ENCODE measurements at places on chromosomes 11 and 22. TPM values are rescaled to one million over a fixed set of nuclear protein-coding genes. Genes with fewer than 3 reads are reported as not detected.

- no peak for DNase-seq
Observed at GRCh38 chr11:34284811-34285481, 72.9 kb downstream of the ABTB2 start.

DNA sequence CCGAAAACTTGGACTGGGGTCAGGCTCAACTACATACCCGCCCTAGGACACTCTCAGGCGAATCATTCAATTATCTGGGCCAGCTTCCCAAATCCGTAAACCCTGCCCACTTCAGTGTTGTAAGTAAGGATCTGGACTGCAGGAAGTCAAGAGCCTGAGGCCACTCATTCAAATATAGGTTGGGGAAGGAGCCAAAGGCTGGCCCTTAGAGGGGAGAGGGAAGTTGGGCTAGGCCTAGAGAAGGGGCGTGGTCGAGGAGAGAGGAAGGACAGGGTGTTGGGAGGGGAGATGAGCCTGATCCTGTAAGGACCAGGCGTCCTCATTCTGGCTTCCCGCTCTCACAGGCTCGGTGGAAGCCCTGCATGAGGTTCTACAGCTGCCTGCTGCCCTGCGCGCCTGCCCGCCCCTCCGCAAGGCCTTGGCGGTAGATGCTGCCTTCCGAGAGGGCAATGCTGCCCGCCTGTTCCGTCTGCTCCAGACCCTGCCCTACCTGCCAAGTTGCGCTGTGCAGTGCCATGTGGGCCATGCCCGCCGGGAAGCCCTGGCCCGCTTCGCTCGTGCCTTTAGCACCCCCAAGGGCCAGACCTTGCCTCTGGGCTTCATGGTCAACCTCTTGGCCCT is 3.0 kb downstream of the SAC3D1 start:
- DNase-seq, result no peak

GRCh38 chr11:36088266-36088972 is 144.6 kb downstream of the LDLRAD3 start:
- DNase-seq, result no peak

The KRTAP5-5 gene
- total RNA-seq, result not detected

GRCh38 chr22:28019881-28020861 is 101.1 kb upstream of the PITPNB start:
- no peak for DNase-seq

The PANX2 gene
- total RNA-seq, result 1.7 TPM

The CYTH4 gene
- total RNA-seq, result 0.47 TPM

- no peak for DNase-seq
Observed at GRCh38 chr11:114892381-114893197, 214.3 kb downstream of the NXPE2 start.

The PRR5 gene
- 27.8 TPM for total RNA-seq

The CRYBB3 gene
- 0.58 TPM for total RNA-seq

DNA sequence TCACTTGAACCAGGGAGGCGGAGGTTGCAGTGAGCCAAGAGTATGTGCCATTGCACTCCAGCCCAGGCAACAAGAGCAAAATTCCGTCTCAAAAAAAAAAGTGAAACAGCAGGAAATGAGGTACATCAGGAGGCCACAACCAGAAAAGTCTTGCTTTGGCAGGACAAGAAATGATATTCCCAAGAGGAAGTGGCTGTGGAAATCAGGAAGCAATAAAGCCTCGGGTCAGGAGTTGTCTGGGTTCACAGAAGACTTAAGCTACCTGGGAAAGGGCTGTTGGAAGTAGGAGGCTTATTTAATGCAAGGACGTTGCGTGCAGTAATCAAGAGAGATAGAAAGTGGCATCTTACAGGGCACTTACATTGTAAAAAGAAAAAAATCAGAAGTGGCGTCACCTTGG is 9.2 kb upstream of the RELT start:
- no peak for DNase-seq

DNA sequence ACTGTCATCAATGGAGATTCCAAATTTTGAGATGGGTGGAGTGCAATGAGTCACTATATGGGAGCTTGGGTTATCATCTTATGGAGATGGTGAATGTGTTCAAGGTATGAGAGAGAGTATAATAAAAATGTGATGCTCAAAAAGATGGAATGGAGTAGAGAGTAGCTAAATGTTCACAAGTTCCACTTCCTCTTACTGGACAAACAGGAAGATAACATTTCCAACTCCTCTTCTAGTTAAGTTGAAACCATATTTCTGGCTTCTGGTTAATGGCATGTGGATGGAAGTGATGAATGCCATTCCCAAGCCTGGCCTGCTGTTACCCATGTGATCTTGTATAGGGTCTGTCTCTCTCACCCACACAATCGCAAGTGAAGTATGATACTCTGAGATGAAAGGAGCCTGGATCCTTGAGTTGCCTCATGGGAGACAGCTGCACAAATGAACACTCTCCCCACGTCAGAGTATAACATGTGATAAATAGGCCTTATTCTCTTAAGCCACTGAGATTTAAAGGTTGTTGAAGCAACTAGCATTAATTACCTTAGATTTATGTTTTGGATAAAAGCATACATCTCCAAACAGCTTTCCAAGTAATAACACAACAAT is 111.0 kb downstream of the RAB38 start:
- no peak for DNase-seq

The APOL4 gene
- 2.7 TPM for total RNA-seq

DNA sequence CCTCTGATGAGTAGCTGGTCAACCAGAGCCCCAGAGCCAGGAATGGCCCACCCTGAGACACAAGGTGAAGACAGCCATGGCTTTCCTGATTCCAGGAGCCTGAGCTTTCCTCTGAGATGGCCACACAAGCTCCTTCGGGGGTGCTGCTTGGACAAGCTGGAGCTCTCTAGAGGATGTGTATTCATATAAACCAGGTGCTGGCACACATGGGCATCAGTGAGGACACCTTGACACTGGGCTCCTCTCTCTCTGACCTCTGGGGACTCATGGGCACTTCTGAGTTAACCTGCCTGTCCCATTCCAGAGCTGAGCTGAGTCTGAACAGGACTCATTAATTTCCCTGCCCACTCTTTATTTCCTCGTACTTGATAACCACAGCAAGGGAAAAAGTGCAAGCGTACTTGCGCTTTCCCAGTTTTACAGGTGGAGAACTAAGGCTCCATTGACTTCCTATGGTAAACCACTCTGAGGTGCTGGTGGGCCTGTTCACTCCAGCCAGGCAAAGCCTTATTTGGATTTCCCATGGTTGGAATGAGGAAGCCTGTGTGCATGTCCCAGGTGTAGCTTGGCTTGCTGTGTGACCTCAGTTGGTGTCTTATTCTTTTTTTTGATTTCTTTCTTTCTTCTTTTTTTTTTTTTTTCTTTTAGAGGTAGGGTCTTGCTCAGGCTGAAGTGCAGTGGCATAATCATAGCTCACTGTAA is 25.4 kb downstream of the INSC start:
- DNase-seq, result no peak

Data from glomerular endothelial cell (primary cell).